ENCODE measurements at places on chromosomes 1 and 21.

DNA sequence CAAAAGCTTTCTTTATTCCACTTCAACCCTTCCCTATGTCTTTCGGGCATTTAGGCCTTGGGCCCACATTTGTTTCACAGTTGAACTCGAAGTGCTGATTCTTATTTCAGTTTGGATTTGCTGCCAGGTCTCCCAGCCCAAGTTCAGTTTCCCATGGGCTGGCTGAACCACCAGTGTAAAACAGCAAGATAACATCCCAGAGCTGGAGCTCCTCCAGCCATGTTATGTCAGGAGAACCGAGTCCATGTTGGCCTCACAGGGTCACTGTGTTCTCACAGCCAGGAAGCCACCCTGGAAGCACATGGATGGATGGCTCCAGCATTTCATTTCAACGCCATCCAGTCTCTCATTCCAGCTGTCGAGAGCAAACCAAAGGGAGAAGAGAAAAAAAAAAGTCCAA is 45.2 kb upstream of the RXRG start:
- H3K4me3 ChIP-seq: no peak overlapping the region
- H3K4me1 ChIP-seq: no peaks in the 10 kb centered on the region
- no peaks in the 10 kb centered on the region for H3K27me3 ChIP-seq
- H3K36me3 ChIP-seq: no peaks in the 10 kb centered on the region

DNA sequence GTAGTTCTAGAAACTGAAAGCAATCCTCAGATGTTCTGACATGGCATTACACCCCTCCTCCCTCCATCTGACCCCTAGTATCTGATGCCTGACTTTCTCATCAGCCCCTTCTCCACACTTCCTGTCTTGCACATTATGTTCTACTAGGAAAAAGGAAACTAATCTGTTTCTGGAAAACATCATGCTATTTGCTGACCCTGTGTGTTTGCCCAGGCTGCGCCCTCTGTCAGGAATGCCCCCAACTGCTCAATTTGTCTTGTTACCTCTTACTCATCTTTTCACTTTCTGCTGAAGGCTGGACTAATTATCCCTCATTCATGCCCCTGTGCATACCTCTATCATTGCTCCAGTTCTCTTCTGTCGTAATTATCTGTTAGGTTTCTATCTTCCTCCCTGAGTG is 37.5 kb upstream of the DAB1 start:
- no peaks in the 10 kb centered on the region for H3K36me3 ChIP-seq
- H3K27me3 ChIP-seq: no peaks in the 10 kb centered on the region
- H3K4me3 ChIP-seq: no peak overlapping the region
- peaks cover 6% of the 10 kb centered on the region for H3K4me1 ChIP-seq
- DNase-seq: no peak

DNA sequence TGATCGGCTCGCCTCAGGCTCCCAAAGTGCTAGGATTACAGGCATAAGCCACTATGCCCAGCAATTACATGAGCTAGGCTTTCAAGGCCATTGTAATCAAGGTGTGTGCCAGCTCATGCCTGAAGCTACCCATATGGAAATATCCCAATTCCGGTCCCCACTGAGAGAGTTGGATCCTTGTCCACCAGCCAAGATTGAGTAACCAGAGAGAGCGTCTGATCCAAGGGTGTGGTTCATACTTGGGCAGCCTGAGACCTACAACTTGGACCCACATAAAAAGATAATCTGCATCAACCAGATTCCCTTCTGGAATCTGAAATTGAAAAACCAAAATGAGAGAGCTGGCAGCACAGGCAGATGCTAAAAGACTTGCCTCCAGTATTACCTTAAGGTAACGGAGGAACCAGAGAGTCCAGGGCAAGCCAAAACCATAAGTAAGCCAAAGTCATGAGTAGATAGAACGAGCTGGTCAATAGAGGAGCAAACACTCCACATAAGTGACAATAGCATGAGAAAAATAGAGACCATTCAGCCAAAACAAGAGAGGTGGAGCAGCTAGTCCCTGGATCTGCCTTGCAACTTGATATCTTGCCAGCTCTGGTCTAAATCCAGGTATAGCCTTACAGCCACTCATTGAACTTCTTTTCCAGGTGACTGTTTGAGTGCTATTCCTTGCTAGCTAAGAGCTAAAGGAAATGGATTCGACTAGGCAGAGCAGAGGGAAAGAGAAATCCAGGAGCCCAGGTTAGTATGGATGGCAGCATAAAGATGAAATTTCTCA is 63.8 kb upstream of the ATP1A1 start:
- no peak overlapping the region for H3K27ac ChIP-seq
- DNase-seq: no peak
- peaks cover 15% of the 10 kb centered on the region for H3K4me1 ChIP-seq
- H3K27me3 ChIP-seq: no peaks in the 10 kb centered on the region
- H3K36me3 ChIP-seq: no peaks in the 10 kb centered on the region

- DNase-seq: no peak
- no peaks in the 10 kb centered on the region for H3K27me3 ChIP-seq
- H3K4me3 ChIP-seq: no peak overlapping the region
- no peak overlapping the region for H3K27ac ChIP-seq
Measured at GRCh38 chr1:107949467-107950253, 15.3 kb downstream of the VAV3 start.

GRCh38 chr1:210618369-210618768 is 289.7 kb downstream of the HHAT start:
- H3K4me3 ChIP-seq: no peak overlapping the region
- no peak overlapping the region for H3K27ac ChIP-seq
- H3K36me3 ChIP-seq: no peaks in the 10 kb centered on the region
- H3K4me1 ChIP-seq: no peaks in the 10 kb centered on the region
- no peak for DNase-seq

GRCh38 chr1:206664740-206665139 is 20.0 kb upstream of the MAPKAPK2 start:
- no peaks in the 10 kb centered on the region for H3K36me3 ChIP-seq
- DNase-seq: no peak
- no peak overlapping the region for H3K27ac ChIP-seq

- H3K27ac ChIP-seq: no peak overlapping the region
- peaks cover 25% of the 10 kb centered on the region for H3K4me1 ChIP-seq
- no peaks in the 10 kb centered on the region for H3K36me3 ChIP-seq
- H3K27me3 ChIP-seq: no peaks in the 10 kb centered on the region
Measured at GRCh38 chr1:26084091-26084561, 16.7 kb upstream of the TRIM63 start.

Data from Caco-2 (cell line).